ENCODE measurements at places on chromosomes 1 and 21. TPM values are rescaled to one million over a fixed set of nuclear protein-coding genes. Genes with fewer than 3 reads are reported as not detected.

Gene CSMD2
- total RNA-seq: not detected

Gene VANGL2
- total RNA-seq: not detected

Gene DPT
- not detected for total RNA-seq

Gene SPRR2A
- not detected for total RNA-seq

Gene LIN28A
- not detected for total RNA-seq

Gene SPATA21
- total RNA-seq: not detected

Gene AIM2
- total RNA-seq: not detected

Gene RGS16
- total RNA-seq: not detected

Gene ZNF326
- 29.9 TPM for total RNA-seq

Gene TMOD4
- total RNA-seq: 1.4 TPM

Gene MEX3A
- total RNA-seq: 26.6 TPM

Gene VHLL
- 0.73 TPM for total RNA-seq

Gene PHC2
- 79.0 TPM for total RNA-seq

Gene MYOG
- not detected for total RNA-seq

GRCh38 chr21:45818276-45818903 lies 163.2 kb upstream of the COL6A1 start:
- no peaks in the 10 kb centered on the region for H3K4me1 ChIP-seq
- no peak for DNase-seq
- no peaks in the 10 kb centered on the region for H3K27me3 ChIP-seq
- no peaks in the 10 kb centered on the region for H3K36me3 ChIP-seq
- no peak overlapping the region for H3K4me3 ChIP-seq

DNA sequence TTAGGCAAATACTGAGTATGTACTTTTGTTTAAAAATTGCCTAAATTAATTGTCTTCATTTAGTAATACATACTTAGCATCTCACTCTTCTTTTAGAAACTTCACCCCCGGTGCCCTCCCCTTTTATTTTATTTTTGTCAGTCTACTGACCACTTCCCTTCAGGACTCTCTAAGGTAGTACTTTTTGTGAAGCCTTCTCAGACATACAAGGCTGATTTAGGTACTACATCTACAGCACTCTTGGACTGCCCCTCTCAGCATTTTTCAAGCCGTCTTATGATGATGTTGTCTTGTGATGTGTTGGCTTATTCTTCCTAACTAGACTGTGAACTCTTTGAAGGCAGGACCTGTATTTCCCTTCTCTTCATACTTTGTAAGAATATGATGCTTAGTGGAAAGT lies 24.7 kb downstream of the RPS6KC1 start:
- H3K4me3 ChIP-seq: no peak overlapping the region
- no peak for DNase-seq
- H3K4me1 ChIP-seq: no peaks in the 10 kb centered on the region
- H3K36me3 ChIP-seq: no peaks in the 10 kb centered on the region

- peak; percentile 33 for DNase-seq
- H3K4me3 ChIP-seq: no peak overlapping the region
- H3K4me1 ChIP-seq: no peaks in the 10 kb centered on the region
- H3K27me3 ChIP-seq: no peaks in the 10 kb centered on the region
- H3K36me3 ChIP-seq: no peaks in the 10 kb centered on the region
Measured at GRCh38 chr1:17335821-17336710, 28.1 kb downstream of the PADI4 start.

GRCh38 chr1:225995919-225996864 lies 3.0 kb downstream of the SDE2 start:
- H3K4me3 ChIP-seq: no peak overlapping the region
- H3K27ac ChIP-seq: peak overlapping the region; percentile 51
- no peaks in the 10 kb centered on the region for H3K27me3 ChIP-seq
- H3K36me3 ChIP-seq: peaks cover 3% of the 10 kb centered on the region
- DNase-seq: no peak

GRCh38 chr1:89068291-89068690 lies 3.3 kb upstream of the GBP1 start:
- H3K4me1 ChIP-seq: peaks cover 9% of the 10 kb centered on the region
- DNase-seq: no peak
- H3K27ac ChIP-seq: no peak overlapping the region

GRCh38 chr1:203930342-203930741 lies 68.9 kb downstream of the SNRPE start:
- DNase-seq: peak; percentile 33
- no peaks in the 10 kb centered on the region for H3K4me1 ChIP-seq
- no peak overlapping the region for H3K27ac ChIP-seq
- no peaks in the 10 kb centered on the region for H3K36me3 ChIP-seq
- H3K4me3 ChIP-seq: no peak overlapping the region

DNA sequence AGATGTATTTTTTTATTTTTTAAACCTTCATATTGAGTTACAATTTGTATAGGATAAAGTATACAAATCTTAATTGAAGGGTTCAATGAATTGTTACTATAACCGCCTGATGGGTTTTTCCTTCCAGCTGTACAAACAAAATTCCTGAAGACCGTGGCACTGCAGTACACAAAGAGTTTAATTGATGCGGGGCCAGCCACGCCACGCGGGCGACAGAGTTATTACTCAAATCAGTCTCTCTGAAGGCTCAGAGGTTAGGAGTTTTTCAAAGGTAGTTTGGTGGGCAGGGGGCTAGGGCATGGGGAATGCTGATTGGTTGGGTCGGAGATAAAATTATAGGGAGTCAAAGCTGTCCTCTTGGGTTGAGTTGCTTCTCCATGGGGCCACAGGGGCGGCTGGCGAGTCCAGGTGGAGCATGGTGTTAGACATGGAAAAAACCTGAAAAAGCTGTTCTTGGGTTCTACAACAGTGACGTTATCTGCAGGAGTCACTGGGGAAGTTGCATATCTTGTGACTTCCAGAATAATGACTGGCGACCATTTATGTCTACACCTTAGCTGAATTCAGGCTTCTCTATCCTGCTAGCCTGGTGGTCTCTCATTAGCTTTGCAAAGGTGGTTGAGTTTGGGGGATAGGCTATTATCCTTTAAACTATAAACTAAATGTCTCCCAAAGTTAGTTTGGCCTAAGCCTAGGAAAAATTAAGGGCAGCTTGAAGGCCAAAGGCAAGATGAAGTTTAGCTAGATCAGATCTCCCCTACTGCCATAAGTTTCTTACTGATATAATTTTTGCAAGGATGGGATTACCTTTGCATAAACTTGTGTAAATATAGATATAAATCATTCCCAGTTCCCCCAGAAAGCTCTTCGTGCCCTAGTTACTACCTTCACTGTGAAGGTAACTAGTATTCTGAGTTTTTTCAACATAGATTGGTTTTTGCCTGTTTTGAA lies 13.0 kb upstream of the TMEM9 start:
- no peak overlapping the region for H3K27ac ChIP-seq
- no peak for DNase-seq
- H3K4me1 ChIP-seq: peaks cover 9% of the 10 kb centered on the region
- no peak overlapping the region for H3K4me3 ChIP-seq

- H3K27me3 ChIP-seq: no peaks in the 10 kb centered on the region
- DNase-seq: no peak
- H3K36me3 ChIP-seq: no peaks in the 10 kb centered on the region
- H3K4me3 ChIP-seq: no peak overlapping the region
- H3K27ac ChIP-seq: no peak overlapping the region
- H3K4me1 ChIP-seq: no peaks in the 10 kb centered on the region
Measured at GRCh38 chr1:169100208-169100607, 6.3 kb upstream of the ATP1B1 start.

DNA sequence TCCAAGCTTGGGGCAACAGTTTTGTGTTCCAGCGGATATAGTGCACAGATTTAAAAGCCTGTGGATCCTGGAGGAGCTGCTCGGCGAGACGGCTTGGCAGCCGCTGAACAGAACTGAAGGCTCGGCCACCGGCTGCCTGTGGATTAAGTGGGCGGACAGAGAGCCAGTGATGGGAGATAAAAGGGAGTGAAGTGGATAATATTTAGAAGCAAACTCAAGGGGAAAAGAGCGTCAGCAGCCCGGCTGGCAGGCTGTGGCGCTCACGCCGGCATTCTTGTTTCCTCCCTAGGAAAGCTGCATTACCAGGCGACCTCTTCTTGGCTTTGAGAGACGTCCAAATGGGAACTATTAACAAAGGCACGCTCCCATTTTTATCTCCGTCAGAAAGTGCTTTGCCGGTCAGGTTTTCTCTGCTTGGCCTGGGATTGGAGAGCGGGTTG lies 10.4 kb downstream of the TRABD2B start:
- no peaks in the 10 kb centered on the region for H3K36me3 ChIP-seq
- H3K4me3 ChIP-seq: no peak overlapping the region
- H3K27ac ChIP-seq: no peak overlapping the region
- H3K27me3 ChIP-seq: peaks cover 14% of the 10 kb centered on the region
- H3K4me1 ChIP-seq: no peaks in the 10 kb centered on the region

- no peak for DNase-seq
- no peaks in the 10 kb centered on the region for H3K36me3 ChIP-seq
- H3K4me3 ChIP-seq: no peak overlapping the region
- no peaks in the 10 kb centered on the region for H3K4me1 ChIP-seq
- H3K27me3 ChIP-seq: no peaks in the 10 kb centered on the region
Measured at GRCh38 chr1:227574926-227575325, 11.6 kb downstream of the ZNF678 start.

- DNase-seq: peak; percentile 40
- no peak overlapping the region for H3K27ac ChIP-seq
- no peaks in the 10 kb centered on the region for H3K4me1 ChIP-seq
- no peaks in the 10 kb centered on the region for H3K36me3 ChIP-seq
- H3K4me3 ChIP-seq: no peak overlapping the region
Measured at GRCh38 chr1:96313216-96313615, 408.4 kb upstream of the PTBP2 start.

DNA sequence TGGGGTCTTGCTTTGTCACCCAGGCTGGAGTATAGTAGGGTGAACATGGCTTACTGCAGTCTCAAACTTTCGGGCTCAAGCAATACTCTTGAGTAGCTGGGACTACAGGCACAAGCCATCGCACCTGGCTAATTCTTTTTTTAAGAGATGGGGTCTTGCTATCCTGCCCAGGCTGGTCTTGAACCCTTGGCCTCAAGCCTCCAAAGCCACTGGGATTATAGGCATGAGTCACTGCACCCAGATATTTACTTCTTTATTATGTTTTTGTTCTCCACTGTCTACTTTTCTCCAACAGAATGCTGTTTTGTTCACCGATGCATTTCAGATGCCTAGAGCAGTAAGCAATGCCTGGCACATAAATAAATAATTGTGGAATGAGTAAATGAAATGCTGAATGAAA lies 72.4 kb downstream of the ADCY10 start:
- DNase-seq: no peak
- H3K36me3 ChIP-seq: no peaks in the 10 kb centered on the region
- H3K4me1 ChIP-seq: no peaks in the 10 kb centered on the region
- H3K27me3 ChIP-seq: peaks cover 3% of the 10 kb centered on the region

GRCh38 chr1:108750476-108751181 lies 4.2 kb downstream of the STXBP3 start:
- peaks cover 6% of the 10 kb centered on the region for H3K36me3 ChIP-seq
- no peak overlapping the region for H3K4me3 ChIP-seq
- peaks cover 15% of the 10 kb centered on the region for H3K4me1 ChIP-seq
- no peak for DNase-seq
- no peak overlapping the region for H3K27ac ChIP-seq
- no peaks in the 10 kb centered on the region for H3K27me3 ChIP-seq

DNA sequence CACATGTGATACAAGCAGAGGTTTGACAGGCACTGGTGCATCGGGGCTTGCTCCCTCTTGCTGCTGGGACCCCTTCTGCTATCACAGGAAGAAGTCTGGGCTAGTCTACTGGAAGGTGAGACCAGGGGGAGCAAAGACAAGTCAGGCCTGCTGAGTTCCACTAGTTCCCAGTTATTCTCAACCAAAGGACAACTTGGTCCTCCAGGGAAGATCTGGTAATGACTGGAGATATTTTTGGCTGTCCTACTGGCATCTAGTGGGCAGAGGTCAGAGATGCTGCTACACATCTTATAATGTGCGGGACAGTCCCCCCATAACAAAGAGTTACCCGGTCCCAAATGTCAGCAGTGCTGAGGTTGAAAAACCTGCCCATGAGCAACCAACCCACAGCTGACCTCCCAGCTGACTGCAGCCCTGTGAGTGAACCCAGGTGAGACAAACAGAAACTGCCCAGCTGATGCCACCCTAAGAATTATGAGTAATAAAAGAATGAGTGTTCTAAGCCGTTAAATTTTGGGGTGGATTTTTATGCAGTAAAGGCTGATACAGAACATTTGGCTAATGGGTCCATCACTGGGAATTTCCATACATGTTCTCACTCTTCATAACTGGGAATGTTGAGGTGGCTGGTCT lies 71.6 kb downstream of the NENF start:
- H3K4me1 ChIP-seq: no peaks in the 10 kb centered on the region
- H3K36me3 ChIP-seq: no peaks in the 10 kb centered on the region
- DNase-seq: no peak
- H3K4me3 ChIP-seq: no peak overlapping the region

DNA sequence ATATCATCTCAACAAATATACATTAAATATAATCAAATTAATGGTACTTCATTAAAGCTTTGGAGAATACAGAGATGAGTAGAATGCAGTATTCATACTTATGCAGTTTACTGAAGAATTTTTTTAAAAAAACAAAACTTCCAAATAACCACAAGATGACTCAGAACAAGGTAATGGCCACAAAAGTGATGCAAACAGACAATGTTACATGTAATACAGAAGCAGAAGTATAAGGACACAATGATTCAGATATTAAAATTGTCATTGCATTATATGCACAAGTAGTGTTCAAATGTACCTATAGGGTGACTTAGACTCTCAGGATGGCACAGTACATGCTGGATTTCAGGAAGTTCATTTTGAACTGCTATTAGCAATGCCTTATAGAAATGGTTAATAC lies 227.2 kb upstream of the ST6GALNAC5 start:
- no peak overlapping the region for H3K4me3 ChIP-seq
- DNase-seq: no peak
- H3K27ac ChIP-seq: no peak overlapping the region
- no peaks in the 10 kb centered on the region for H3K4me1 ChIP-seq

GRCh38 chr1:56908619-56909221 lies 54.1 kb downstream of the C8A start:
- no peaks in the 10 kb centered on the region for H3K36me3 ChIP-seq
- DNase-seq: no peak
- no peak overlapping the region for H3K27ac ChIP-seq
- no peaks in the 10 kb centered on the region for H3K27me3 ChIP-seq
- no peak overlapping the region for H3K4me3 ChIP-seq
- H3K4me1 ChIP-seq: no peaks in the 10 kb centered on the region

DNA sequence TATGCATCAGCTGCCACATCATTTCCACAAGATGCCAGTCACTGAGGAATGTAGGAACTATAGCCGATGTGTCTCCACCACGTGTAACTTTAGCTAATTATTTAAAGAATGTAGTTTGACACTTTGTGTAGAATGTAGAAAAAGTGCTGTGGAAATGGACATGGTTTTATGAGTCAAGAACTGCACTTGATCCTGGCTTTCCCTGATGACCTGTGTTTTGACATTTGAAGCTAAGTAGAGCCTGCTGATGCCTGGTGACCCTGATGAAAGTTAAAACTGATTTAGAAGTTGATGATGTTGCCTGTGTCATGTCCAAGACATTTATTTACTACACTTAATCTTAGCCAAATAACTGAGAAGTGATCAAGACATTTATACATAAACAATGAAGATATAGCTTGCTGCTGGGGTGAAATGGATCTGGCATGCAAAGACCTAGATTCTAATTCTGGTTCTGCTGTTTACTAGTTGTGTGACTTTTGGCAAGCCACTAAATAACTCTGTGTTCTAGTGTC lies 4.4 kb upstream of the OSBPL9 start:
- peaks cover 3% of the 10 kb centered on the region for H3K27me3 ChIP-seq
- no peak overlapping the region for H3K4me3 ChIP-seq
- H3K4me1 ChIP-seq: peaks cover 3% of the 10 kb centered on the region
- DNase-seq: no peak
- no peaks in the 10 kb centered on the region for H3K36me3 ChIP-seq

- peak; percentile 64 for DNase-seq
- peak within 1 kb of the TSS; percentile 46 for H3K4me3 ChIP-seq
- H3K27ac ChIP-seq: no peak within 1 kb of the TSS
- peaks cover 3% of the 10 kb centered on the region for H3K4me1 ChIP-seq
- peaks cover 23% of the 10 kb centered on the region for H3K27me3 ChIP-seq
- H3K36me3 ChIP-seq: no peaks in the 10 kb centered on the region
Measured at GRCh38 chr1:15246960-15247614, at the start of gene FHAD1. TSS of gene FHAD1 (plus strand) at chr1:15247223. CDS start at chr1:15251785, 4,562 bp downstream.
